ENCODE measurements at places on chromosomes 5 and 9. TPM values are rescaled to one million over a fixed set of nuclear protein-coding genes. Genes with fewer than 3 reads are reported as not detected.

ADAMTSL2 gene
- total RNA-seq, result not detected

HTR1A gene
- total RNA-seq, result not detected

NR5A1 gene
- total RNA-seq, result not detected

RNF44 gene
- total RNA-seq, result 76.3 TPM

NRG2 gene
- total RNA-seq, result not detected

COL5A1 gene
- not detected for total RNA-seq

MPDZ gene
- not detected for total RNA-seq

RASEF gene
- not detected for total RNA-seq

CARTPT gene
- total RNA-seq, result not detected

SPATA31A6 gene
- total RNA-seq, result not detected

CDH9 gene
- not detected for total RNA-seq

CCDC171 gene
- total RNA-seq, result 3.6 TPM

ZNF366 gene
- total RNA-seq, result not detected

FOXD4L5 gene
- 0.25 TPM for total RNA-seq

GABRG2 gene
- 1.6 TPM for total RNA-seq

CNTNAP3 gene
- not detected for total RNA-seq

DYNC2I2 gene
- total RNA-seq, result 23.7 TPM

TTC39B gene
- total RNA-seq, result 12.4 TPM

SPAAR gene
- total RNA-seq, result not detected

ARSB gene
- 22.3 TPM for total RNA-seq

UGT3A2 gene
- total RNA-seq, result not detected

CPLANE1 gene
- total RNA-seq, result 12.1 TPM

STKLD1 gene
- total RNA-seq, result not detected

SCGB3A2 gene
- total RNA-seq, result not detected

ERCC8 gene
- 8.9 TPM for total RNA-seq

ABO gene
- total RNA-seq, result 0.25 TPM

LHX6 gene
- not detected for total RNA-seq

Data from natural killer cell treated with Interleukin-12 subunit alpha and Interleukin-12 subunit beta and Interleukin-15 and Interleukin-18, amount 100 ng/mL, for 72 hours (primary cell).